CD8-positive, alpha-beta memory T cell (primary cell): ENCODE measurements at places on chromosomes 3 and 15. TPM values are rescaled to one million over a fixed set of nuclear protein-coding genes. Genes with fewer than 3 reads are reported as not detected.
A peak's percentile ranks its signal among the peaks of the same experiment; 100 is the strongest.

- no peak overlapping the region for H3K4me3 ChIP-seq
- H3K27me3 ChIP-seq: no peaks in the 10 kb centered on the region
- no peak overlapping the region for H3K27ac ChIP-seq
- H3K4me1 ChIP-seq: no peaks in the 10 kb centered on the region
These were observed 30.8 kb downstream of the POMGNT2 start for GRCh38 chr3:43074901-43075689.

DNA sequence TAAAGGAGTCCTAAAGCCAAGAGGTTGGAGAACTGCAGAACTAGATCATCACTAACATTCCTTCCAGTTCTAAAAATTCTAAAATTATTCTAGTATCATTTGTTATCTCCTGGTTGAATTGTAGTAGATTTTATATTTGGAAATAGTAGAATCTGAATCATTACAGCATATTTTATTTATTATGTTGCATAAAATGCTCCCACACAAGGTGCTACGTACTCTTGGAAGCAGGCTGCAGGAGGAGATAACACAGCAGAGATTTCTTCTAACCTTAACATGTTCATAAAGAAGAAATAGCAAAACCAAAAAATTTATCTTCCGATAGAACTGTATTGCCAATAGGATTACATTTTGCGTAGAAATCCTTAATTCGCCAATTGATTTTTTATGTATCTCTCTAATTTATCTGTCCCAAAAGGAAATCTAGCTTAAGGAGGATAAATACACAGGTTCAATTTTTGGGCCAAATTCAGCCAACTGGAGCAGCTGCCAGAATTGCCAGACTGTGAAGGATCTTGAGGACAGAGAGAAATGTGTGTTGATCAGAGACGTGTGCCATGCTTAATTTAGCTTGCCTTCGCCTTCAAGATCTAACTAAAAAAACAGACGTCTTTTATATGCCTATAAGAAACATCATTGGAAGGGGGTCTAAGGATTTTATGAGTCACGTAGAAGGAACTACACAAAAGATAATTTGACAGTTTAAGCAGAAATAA, 134.4 kb upstream of the MITF start:
- H3K27ac ChIP-seq: no peak overlapping the region
- no peaks in the 10 kb centered on the region for H3K27me3 ChIP-seq
- no peaks in the 10 kb centered on the region for H3K36me3 ChIP-seq
- DNase-seq: no peak
- no peak overlapping the region for H3K4me3 ChIP-seq

GRCh38 chr3:10465161-10465560, 40.2 kb downstream of the ATP2B2 start:
- no peak overlapping the region for H3K4me3 ChIP-seq
- H3K36me3 ChIP-seq: no peaks in the 10 kb centered on the region
- H3K27ac ChIP-seq: no peak overlapping the region
- DNase-seq: no peak

RTP4 gene
- total RNA-seq: 3.1 TPM

GRCh38 chr15:44550256-44550655, 13.3 kb downstream of the EIF3J start:
- H3K4me1 ChIP-seq: peaks cover 23% of the 10 kb centered on the region
- H3K27ac ChIP-seq: no peak overlapping the region
- H3K27me3 ChIP-seq: no peaks in the 10 kb centered on the region
- DNase-seq: no peak

DNA sequence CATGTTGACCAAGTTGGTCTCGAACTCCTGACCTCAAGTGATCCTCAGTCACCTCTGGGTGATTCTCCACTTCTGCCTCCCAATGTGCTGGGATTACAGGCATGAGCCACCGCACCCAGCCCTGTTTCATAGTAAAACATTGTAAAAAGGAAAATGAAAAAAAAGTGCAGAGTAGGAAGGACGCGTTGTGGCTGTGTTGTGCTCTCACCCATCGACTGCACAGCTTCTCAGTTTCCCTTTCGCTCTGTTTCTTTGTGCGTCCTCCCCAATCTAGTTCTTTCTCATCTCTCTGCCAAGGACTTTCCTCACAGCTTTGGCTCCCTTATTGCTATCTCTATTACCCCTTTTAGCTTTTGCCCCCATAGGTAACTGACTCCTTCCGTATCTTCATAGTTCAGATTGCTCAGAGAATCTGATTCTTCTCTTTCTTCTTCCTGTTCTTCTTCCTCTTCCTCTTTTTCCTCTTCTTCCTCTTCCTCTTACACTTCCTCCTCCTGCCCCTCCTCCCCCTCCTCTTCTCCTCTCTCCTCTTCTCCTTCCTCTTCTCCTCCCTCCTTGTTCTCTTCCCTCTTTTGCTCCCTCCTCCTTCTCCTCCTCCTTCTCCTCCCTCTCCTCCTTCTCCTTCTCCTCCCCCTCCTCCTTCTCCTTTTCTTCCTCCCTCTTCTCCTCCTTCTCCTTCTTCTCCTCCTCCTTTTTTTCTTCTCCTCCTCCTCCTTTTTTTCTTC, 81.1 kb upstream of the VGLL4 start:
- peak overlapping the region; percentile 41 for H3K4me3 ChIP-seq
- H3K36me3 ChIP-seq: no peaks in the 10 kb centered on the region
- H3K27ac ChIP-seq: no peak overlapping the region
- H3K27me3 ChIP-seq: no peaks in the 10 kb centered on the region
- no peaks in the 10 kb centered on the region for H3K4me1 ChIP-seq
- no peak for DNase-seq

DNA sequence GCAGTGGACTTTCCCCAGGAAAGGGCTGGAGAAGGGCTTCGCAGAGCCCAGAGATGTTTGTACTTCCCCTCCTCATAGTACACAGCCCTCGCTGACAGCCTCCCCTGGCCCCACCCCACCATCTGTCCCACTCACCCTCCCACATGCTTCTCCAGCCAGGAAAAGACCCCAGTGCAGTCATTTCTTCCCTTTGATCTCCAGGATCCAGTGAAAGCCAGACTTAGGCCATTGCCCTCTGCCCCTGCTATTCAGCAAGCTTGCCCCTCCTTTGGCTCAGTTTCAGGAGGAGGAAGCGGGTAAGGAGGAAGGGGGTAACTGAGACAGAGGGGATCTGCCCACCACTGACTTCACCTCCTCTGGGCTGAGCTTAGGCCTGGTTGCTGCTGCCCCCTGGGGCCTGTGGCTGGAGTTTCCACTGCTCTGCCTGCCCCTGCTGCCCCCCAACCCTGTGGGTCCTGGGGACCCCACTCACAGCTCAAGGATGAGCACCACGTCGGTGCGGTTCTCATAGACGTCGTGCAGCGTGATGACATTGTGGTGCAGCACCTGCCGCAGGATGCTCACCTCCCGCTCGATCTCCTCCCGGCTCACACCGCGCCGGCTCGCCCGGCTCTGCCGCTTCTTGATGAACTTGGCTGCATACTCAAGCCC, 63.1 kb downstream of the DAPK2 start:
- H3K27ac ChIP-seq: no peak overlapping the region
- DNase-seq: no peak
- no peaks in the 10 kb centered on the region for H3K27me3 ChIP-seq
- H3K4me3 ChIP-seq: no peak overlapping the region
- no peaks in the 10 kb centered on the region for H3K36me3 ChIP-seq

DNA sequence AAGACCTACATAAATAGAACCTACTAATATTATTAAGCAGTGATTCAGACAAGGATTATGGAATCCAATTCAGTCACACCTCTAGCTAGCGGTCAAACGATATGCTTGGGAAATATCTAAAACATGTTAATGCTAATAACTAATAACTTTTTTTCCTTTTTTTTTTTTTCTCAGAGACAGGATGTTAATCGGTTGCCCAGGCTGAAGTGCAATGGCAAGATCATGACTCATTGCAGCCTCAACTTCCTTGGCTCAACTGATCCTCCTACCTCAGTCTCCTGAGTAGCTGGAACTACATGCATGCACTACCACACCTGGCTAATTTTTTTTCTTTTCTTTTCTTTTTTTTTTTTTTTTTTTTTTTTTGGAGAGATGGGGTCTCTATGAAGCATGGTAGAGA, 124.1 kb downstream of the NR2E3 start:
- H3K36me3 ChIP-seq: peaks cover 15% of the 10 kb centered on the region
- no peak for DNase-seq
- H3K4me1 ChIP-seq: no peaks in the 10 kb centered on the region

DNA sequence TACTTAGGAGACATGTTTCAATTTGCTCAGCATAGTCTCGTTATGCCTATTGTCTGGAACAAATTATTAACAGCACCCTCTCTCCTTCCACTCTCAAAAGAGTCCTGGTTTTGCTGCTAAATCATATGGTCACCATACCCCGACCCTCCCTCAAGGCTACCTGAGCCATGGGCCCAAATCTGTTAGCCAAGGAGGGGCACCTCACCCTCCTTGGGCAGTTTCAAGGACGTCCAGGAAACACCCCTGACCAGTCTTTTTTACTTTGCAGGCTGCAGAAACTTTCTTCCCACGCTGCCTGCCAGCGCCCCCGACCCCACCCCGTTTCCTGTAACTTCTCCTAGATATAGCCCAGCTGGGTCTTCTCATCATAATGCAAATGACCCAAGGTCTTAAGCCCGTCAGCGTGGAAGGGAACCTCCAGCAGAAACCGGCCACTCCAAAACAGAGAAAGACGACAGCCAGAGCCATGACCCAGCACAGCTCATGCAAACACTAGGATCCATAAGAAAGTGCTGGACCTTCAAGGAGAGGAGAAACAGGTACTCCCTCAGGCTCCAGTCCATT, 62.3 kb downstream of the ADCY5 start:
- H3K4me1 ChIP-seq: no peaks in the 10 kb centered on the region
- H3K27me3 ChIP-seq: no peaks in the 10 kb centered on the region
- no peak overlapping the region for H3K27ac ChIP-seq
- H3K36me3 ChIP-seq: no peaks in the 10 kb centered on the region
- H3K4me3 ChIP-seq: no peak overlapping the region
